Natural killer cell treated with Interleukin-12 subunit alpha and Interleukin-12 subunit beta and Interleukin-15 and Interleukin-18, amount 100 ng/mL, for 72 hours (primary cell): ENCODE measurements at places on chromosomes 1 and 21. TPM values are rescaled to one million over a fixed set of nuclear protein-coding genes. Genes with fewer than 3 reads are reported as not detected.
A peak's percentile ranks its signal among the peaks of the same experiment; 100 is the strongest.

GRCh38 chr1:172168597-172168872, 251.9 kb upstream of the C1orf105 start:
- peaks cover 9% of the 10 kb centered on the region for H3K36me3 ChIP-seq
- H3K27ac ChIP-seq, result no peak overlapping the region

GRCh38 chr1:117286145-117286544, 75.4 kb upstream of the VTCN1 start:
- no peaks in the 10 kb centered on the region for H3K4me1 ChIP-seq
- H3K36me3 ChIP-seq, result no peaks in the 10 kb centered on the region
- no peak for DNase-seq
- H3K27ac ChIP-seq, result no peak overlapping the region

GRCh38 chr1:215256936-215257679, 174.6 kb downstream of the KCNK2 start:
- no peak for DNase-seq
- H3K36me3 ChIP-seq, result no peaks in the 10 kb centered on the region
- H3K27ac ChIP-seq, result no peak overlapping the region
- H3K4me3 ChIP-seq, result no peak overlapping the region
- H3K27me3 ChIP-seq, result no peaks in the 10 kb centered on the region

DNA sequence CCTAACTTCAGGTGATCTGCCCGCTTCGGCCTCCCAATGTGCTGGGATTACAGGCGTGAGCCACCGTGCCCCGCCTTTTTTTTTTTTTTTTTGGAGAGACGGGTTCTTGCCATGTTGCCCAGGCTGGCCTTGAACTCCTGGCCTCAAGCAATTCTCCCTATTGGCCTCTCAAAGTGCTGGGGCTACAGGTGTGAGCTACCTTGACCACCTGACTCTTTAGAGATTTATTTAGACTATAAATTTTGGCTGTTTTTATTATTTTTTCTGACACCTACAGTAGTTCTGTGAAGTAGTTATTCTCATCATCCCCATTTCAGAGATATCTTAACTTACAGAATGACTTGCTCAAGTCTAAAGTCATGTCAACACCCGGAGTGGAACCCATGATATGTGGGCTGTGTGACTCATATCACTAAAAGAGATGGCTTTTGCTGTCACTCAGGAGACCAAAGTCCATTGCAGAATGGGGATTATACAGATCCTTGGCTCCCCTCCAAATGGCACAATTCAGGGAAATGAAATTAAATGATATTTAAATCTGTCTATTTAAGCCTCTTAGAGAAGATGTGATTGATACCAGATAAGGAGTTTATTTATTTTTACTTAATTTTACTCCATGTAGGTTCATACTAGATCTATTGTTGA, 93.2 kb downstream of the CTH start:
- no peak overlapping the region for H3K27ac ChIP-seq
- H3K36me3 ChIP-seq, result no peaks in the 10 kb centered on the region
- peak overlapping the region; percentile 28 for H3K4me3 ChIP-seq
- no peak for DNase-seq
- H3K4me1 ChIP-seq, result no peaks in the 10 kb centered on the region
- H3K27me3 ChIP-seq, result peaks cover 14% of the 10 kb centered on the region

GRCh38 chr1:39268906-39269305, 64.4 kb downstream of the MACF1 start:
- peak overlapping the region; percentile 88 for H3K4me3 ChIP-seq
- DNase-seq, result no peak
- H3K36me3 ChIP-seq, result peaks cover 5% of the 10 kb centered on the region
- H3K27me3 ChIP-seq, result no peaks in the 10 kb centered on the region

FOXE3 gene
- not detected for total RNA-seq

GRCh38 chr1:108140936-108141335, 59.2 kb downstream of the SLC25A24 start:
- H3K27me3 ChIP-seq, result no peaks in the 10 kb centered on the region
- H3K4me3 ChIP-seq, result no peak overlapping the region
- no peak for DNase-seq
- H3K4me1 ChIP-seq, result peaks cover 10% of the 10 kb centered on the region

DNA sequence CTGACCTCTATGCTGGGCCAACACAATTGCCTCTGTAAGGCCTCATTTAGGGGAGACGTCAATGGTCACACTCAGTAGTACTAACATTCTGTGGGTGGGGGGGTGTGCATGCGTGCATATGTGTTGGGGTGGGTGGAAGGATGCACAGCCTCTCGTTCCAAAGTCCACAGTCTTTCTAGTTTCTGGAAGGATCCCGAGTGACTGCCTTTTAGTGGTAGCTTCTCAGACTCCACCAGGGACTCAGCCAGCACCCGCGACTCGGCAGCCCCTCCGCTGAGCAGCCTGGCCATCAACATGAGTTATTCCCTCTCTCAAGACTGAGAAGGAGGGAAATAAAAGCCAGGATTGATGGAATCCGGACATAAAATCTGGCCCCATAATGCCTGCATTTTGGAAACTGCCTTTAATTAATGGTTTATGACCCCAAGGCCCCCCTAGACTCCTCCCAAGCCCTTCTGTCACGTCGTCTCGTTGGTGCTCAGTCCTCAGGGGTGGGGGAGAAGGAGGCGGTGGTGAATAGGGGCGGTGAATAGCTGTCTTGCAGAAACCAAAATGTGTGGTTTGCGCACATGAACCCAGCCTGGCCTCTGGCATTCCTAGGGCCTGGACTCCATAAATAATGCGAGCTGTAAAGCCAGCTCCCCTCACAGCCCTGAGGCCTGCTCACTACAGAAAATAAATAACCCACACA, 65.1 kb upstream of the TMEM51 start:
- peaks cover 13% of the 10 kb centered on the region for H3K27me3 ChIP-seq
- no peaks in the 10 kb centered on the region for H3K36me3 ChIP-seq
- peaks cover 2% of the 10 kb centered on the region for H3K4me1 ChIP-seq
- no peak overlapping the region for H3K4me3 ChIP-seq
- no peak overlapping the region for H3K27ac ChIP-seq

FCGR2B gene
- total RNA-seq, result 7.1 TPM

GRCh38 chr1:114716304-114717170, at the start of gene NRAS:
NRAS (minus strand) TSS chr1:114716771; CDS start chr1:114716160, 611 bp downstream.
- H3K4me1 ChIP-seq, result peaks cover 24% of the 10 kb centered on the region
- peak within 1 kb of the TSS; percentile 100 for H3K4me3 ChIP-seq
- peak; percentile 98 for DNase-seq
- peaks cover 46% of the 10 kb centered on the region for H3K36me3 ChIP-seq
- peak within 1 kb of the TSS; percentile 100 for H3K27ac ChIP-seq

S100A5 gene
- total RNA-seq, result not detected

LCE1C gene
- total RNA-seq, result not detected

GRCh38 chr1:241007668-241008067, 349.3 kb downstream of the RGS7 start:
- no peaks in the 10 kb centered on the region for H3K4me1 ChIP-seq
- H3K27ac ChIP-seq, result no peak overlapping the region
- no peak overlapping the region for H3K4me3 ChIP-seq
- H3K27me3 ChIP-seq, result no peaks in the 10 kb centered on the region

DNA sequence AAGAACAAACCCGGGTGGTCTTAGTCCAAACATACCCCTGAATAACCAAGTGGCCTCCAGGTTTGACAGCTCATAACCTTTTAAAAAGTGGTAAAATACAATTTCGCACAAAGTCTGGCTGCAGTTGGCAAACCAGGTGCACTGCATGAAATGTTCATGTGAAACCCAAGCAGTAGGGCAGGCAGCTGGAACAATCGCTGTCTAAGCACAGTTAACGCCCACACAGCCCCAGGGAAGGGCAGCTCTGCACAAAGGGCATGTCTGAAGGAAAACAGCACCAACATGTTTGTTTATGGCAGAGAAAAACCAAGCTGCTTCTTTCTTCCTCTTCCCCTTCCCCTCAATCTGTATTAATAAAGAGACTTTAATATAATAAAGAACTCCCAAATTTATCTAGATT, 49.5 kb downstream of the KIAA1614 start:
- H3K4me3 ChIP-seq, result no peak overlapping the region
- H3K27ac ChIP-seq, result no peak overlapping the region
- no peak for DNase-seq
- H3K27me3 ChIP-seq, result no peaks in the 10 kb centered on the region

GRCh38 chr1:218347723-218348627, 2.8 kb downstream of the TGFB2 start:
- no peak overlapping the region for H3K27ac ChIP-seq
- H3K4me1 ChIP-seq, result peaks cover 15% of the 10 kb centered on the region
- DNase-seq, result no peak
- H3K4me3 ChIP-seq, result no peak overlapping the region
- H3K36me3 ChIP-seq, result no peaks in the 10 kb centered on the region
- H3K27me3 ChIP-seq, result peaks cover 47% of the 10 kb centered on the region

GRCh38 chr1:25770541-25771220, 29.3 kb upstream of the SELENON start:
- H3K4me1 ChIP-seq, result peaks cover 17% of the 10 kb centered on the region
- H3K4me3 ChIP-seq, result no peak overlapping the region
- H3K27me3 ChIP-seq, result no peaks in the 10 kb centered on the region
- H3K27ac ChIP-seq, result no peak overlapping the region
- no peaks in the 10 kb centered on the region for H3K36me3 ChIP-seq

- peak overlapping the region; percentile 60 for H3K27ac ChIP-seq
- peaks cover 5% of the 10 kb centered on the region for H3K36me3 ChIP-seq
- H3K4me1 ChIP-seq, result peaks cover 29% of the 10 kb centered on the region
- peaks cover 91% of the 10 kb centered on the region for H3K27me3 ChIP-seq
These were observed 2.4 kb upstream of the BARHL2 start for GRCh38 chr1:90719330-90720144.

CHRM3 gene
- not detected for total RNA-seq

- H3K27me3 ChIP-seq, result peaks cover 9% of the 10 kb centered on the region
- no peaks in the 10 kb centered on the region for H3K4me1 ChIP-seq
- H3K27ac ChIP-seq, result no peak overlapping the region
These were observed 5.3 kb downstream of the PADI2 start for GRCh38 chr1:17113963-17114362.

- no peak for DNase-seq
- H3K4me3 ChIP-seq, result no peak within 1 kb of the TSS
- no peaks in the 10 kb centered on the region for H3K36me3 ChIP-seq
- H3K27ac ChIP-seq, result no peak within 1 kb of the TSS
- no peaks in the 10 kb centered on the region for H3K27me3 ChIP-seq
These were observed at the start of gene HSPB7 for GRCh38 chr1:16017461-16018303. HSPB7 (minus strand) TSS chr1:16018043; CDS start chr1:16017963, 80 bp downstream.

DNA sequence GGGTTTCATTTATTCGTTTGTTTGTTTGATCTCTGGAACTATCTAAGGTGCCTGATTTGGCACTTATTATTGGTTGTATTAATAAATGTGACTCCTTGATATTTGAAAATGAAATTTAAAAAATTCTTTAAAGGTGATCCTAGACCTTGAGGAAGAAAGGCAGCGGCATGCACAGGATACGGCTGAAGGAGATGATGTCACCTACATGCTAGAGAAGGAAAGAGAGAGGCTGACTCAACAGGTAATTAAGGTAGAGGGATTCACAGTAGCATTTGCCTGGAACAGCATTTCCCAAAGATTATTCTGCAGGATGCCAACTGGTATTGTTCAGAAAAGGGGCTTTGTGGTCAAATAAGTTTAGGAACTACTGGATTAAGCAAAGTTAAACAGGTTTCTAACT, 54.4 kb upstream of the WNT2B start:
- no peaks in the 10 kb centered on the region for H3K36me3 ChIP-seq
- H3K4me3 ChIP-seq, result no peak overlapping the region
- H3K27ac ChIP-seq, result no peak overlapping the region
- no peak for DNase-seq

CHI3L1 gene
- 1.8 TPM for total RNA-seq

DNA sequence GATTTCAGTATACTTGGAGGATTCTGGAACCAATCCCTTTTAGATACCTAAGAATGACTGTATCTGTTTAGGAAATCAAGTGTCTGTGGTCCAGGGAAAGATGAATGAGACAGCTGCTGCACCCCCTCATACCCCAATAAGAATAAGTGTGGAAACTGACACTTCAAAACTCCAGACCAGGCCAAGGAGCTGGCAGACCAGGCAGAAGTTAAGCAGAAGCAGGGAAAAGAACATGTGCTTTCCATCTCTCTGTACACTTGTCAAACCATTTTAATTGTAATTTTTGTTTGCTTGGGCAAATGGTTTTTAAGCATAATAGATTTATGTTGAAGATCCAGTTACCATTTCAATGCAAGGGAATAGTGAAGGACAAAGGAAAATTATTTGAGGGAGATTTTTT, 100.2 kb downstream of the GREM2 start:
- H3K4me1 ChIP-seq, result no peaks in the 10 kb centered on the region
- peaks cover 18% of the 10 kb centered on the region for H3K27me3 ChIP-seq
- no peaks in the 10 kb centered on the region for H3K36me3 ChIP-seq
- no peak for DNase-seq

DMBX1 gene
- 0.47 TPM for total RNA-seq

DNA sequence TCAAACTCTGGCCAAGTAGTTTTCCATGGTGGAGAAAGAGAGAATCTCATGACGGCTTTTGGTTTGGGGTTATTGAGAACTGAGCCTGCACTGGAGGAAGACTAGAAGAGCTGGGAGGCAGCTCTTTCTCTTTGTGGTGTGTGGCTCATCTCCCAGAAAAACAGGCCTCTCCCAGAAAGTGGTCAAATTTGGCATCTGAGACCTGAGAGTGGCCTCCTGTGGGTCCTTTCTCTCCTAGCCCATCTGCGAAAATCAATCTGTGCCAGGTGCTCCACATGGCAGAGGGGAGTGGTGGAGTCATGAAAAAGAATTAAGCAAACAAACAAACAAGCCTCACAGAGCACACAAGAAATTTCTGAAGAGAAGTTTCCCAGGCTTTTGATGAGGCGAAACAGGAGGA, 305.0 kb downstream of the ST6GALNAC3 start:
- H3K4me1 ChIP-seq, result no peaks in the 10 kb centered on the region
- no peaks in the 10 kb centered on the region for H3K27me3 ChIP-seq
- H3K4me3 ChIP-seq, result no peak overlapping the region
- DNase-seq, result no peak
- H3K36me3 ChIP-seq, result no peaks in the 10 kb centered on the region

DNA sequence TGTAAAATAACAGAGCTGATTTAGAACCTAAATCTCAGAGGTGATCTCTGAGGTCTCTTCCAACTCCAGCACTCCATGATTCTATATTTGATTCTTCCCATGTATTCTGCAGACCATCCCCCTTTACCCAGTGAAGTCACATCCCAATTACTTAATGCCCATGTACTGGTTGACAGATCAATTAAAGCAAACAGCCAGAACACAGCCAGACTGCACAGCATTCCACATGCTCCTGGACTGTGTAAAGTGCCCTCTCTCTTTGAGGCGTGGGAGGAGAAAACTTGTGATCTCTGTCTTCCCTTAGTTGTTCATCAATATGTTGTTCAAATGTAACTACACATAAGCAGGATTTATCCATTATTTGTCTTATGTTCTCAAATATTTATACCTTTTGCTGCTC, 18.1 kb downstream of the NOS1AP start:
- H3K36me3 ChIP-seq, result no peaks in the 10 kb centered on the region
- H3K27ac ChIP-seq, result no peak overlapping the region
- no peaks in the 10 kb centered on the region for H3K4me1 ChIP-seq
- peaks cover 22% of the 10 kb centered on the region for H3K27me3 ChIP-seq

MNDA gene
- total RNA-seq, result not detected
